ENCODE measurements at places on chromosomes 5 and 9.

- peak; percentile 81 for DNase-seq
Observed at GRCh38 chr5:150783422-150783928, 4.9 kb downstream of the SMIM3 start.

DNA sequence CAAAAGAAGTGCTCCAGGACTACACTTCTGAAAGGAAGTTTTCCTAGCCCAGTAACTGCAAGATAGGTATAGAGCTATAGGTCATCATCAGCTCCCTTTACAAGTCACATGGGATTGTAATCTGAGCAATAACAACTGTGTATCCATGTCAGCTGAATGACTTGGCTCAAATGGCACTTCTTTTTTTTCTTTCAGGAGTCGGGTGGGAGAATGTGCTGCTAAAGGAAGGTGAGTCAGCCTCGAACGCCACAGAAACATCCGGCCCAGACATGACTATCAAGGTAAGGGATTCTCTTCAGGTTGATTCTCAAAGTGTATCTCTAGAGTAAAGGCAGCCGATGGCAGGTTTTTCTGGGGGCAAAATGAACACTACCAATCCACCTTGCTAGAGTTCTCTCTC lies 192.2 kb downstream of the C9orf152 start:
- peak; percentile 97 for DNase-seq

- DNase-seq: peak; percentile 15
Observed at GRCh38 chr9:70421272-70422180, 7.1 kb upstream of the KLF9 start.

DNA sequence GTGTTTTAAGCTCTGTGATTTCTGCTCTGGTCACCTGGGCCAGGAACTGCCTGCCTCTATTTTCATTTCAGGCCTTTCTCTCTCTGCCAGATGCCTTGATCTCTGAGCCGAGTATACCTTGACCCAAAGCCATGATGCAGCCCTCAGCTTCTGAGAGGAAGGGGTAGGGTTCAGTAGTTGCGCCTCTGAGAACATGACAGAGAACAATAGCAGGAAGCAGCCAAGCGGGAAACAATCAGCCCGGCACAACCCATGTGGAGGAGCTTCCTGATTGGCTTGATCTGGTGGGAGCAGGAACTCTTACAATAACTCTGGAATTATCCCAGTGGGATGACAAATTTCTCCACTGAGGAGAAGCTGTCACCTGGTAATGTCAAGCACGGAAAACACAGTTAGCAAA lies 127.4 kb downstream of the PALM2AKAP2 start:
- DNase-seq: peak; percentile 11

DNA sequence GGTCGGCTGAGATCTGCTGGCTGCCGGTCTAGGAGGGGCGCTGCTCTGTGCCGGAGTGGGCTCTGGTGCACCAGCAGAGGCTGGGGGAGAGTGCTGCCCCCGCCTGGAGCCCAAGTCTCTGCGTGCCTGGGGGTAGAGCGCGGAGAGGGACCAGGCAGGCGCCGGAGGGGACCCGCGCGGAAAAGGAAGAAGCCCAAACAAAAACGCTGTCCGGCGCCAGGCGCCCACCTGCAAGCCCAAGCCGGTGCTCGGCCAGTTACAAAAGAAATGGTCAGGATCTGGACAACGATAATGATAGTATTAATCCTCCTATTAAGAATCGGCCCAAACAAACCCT lies 571 bp upstream of the S1PR3 start:
- no peak for DNase-seq

GRCh38 chr5:177473443-177474001 lies at the start of gene DBN1:
DBN1 (minus strand) TSS chr5:177473634; CDS start chr5:177473521, 113 bp downstream.
- DNase-seq: no peak

DNA sequence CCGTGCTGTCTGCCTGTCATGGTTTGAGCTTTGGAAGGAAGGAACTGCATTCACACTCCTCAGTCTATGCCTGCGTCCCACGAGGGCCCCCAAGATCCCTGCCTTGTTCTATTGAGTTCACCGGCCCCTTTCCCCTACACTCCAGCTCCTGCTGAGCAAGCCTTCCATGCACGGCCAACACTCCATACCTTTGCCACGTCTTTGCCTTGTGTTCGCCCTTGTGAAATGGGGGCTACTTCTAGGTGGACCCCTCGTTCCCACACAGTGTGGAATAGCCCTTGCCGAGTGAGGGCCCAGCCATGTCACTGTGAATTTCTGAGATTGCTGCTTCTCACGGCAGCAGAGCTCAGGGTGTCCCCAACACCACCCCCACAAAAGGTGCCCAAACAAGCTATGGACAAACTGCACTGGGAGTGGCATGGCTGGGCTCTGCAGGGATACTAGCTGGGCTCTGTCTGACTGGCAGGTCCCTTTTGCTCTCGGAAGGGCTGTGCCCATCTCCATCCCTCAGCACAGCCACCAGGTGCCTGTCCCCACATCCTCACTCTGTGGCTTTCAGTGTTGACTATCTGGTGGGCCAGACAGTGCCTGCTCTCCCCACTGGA lies 67.9 kb upstream of the ADAMTS2 start:
- no peak for DNase-seq

All from epithelial cell of esophagus (primary cell).